Stimulated activated CD8-positive, alpha-beta memory T cell treated with anti-CD3 and anti-CD28 coated beads, Interleukin-4, amount 100 ng/mL, for 1 hour (primary cell): ENCODE measurements at places on chromosomes 16 and 17.

DNA sequence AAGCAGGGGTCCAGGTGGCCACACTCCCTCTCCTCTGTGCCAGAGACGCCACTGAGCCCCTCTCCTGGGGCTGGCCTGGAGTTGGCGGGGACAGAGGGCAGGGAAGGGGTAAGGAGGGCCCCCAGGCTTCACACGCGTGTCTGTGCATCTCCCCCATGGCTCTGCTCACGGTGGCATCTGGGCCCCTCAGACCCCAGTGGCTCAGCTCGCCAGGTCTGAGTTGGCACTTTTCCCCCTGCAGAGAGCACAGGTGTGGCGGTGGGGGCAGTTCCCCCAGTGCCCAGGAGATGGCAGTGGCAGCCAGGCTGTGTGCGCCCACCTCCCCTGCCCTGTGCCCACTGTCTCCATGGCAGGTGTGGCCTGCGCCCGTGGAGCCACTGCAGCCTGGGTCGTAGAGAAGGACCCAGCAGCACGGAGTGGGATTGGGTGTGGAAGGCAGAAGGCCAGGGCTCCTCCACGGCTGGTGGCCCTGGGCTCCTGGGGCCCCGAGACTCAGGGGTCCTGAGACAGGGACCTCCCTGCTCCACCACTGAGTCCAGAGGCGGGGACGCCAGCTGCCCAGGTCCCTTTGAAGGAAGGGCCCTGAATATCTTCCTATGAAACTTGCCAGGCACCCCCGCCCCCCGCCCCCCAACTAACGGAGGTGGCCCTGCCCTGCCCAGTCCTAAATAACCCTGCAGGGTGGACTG, 4.3 kb upstream of the APRT start:
- no peak for DNase-seq

DNA sequence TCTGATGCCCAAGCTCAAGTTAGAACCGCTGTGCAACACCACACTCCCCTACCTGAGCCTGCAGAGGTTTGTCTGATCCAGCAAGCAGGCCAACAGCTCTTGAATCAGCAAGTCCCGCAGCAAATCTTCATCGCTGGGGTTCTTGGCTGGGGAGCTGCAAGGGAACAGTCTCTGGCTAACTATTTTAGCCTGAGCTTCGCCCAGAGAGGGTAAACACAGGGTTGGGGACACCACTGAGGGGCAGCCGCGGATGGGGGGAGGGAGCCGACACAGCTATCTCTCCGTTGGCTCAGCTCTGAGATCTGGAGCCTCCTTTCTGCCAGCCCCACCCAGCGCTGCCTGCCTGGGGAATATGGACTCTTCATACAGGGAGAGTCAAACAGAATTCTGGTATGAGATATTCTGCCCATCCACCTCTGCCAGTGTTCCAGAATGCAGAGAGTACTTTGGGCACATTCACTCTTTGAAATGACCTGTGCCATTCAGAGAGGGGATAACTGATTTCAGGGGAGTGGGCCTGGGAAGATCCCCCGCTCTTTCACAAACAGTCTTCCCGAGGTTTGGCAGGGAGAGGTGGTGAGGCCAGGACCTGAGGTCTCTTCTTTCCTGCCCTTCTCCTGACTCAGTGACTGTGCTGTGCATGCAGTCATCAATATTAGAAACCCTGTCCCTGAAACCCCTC, 7.4 kb downstream of the GIP start:
- DNase-seq: no peak

DNA sequence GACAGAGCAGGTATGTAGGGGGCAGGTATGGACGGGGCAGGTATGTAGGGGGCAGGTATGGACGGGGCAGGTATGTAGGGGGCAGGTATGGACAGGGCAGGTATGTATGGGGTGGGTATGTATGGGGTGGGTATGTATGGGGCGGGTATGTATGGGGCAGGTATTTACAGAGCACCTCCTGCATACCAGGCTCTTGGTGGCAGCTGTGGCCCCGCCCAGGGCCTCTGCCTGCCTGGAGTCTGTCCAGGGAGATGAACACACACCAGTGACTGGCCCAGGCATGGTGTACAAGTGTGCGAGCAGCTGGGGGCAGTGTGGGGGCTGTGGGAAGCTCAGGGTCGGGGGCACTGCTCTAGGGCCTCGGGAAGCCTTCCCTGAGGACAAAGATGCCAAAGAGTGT, 4.4 kb downstream of the RPL3L start:
- no peak for DNase-seq

- DNase-seq: no peak
Observed at GRCh38 chr17:50785946-50786570, 18.7 kb upstream of the ANKRD40CL start.

GRCh38 chr17:19313746-19314651, 48.5 kb downstream of the B9D1 start:
- DNase-seq: no peak

DNA sequence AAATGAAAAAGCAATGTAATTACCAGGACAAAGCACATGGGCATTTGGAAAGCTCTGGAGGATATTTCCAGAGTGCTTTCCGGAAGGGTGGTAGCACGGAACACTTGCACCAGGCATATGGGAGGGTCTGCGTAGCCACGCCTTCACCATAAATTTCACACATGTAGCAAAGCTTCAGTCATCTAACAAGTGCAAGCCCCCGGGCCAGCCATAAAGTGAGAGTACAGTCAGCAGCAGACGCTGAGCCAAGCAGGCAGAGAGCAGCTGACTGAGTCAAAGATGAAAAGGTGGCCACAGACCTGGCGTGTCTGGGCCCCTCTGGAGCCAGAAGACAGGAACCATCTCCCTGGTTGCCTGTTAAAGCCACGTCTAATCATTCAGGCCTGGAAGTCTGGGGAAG, 130.6 kb downstream of the SEC14L1 start:
- no peak for DNase-seq

GRCh38 chr17:81564778-81565177, 12.6 kb upstream of the FAAP100 start:
- no peak for DNase-seq

DNA sequence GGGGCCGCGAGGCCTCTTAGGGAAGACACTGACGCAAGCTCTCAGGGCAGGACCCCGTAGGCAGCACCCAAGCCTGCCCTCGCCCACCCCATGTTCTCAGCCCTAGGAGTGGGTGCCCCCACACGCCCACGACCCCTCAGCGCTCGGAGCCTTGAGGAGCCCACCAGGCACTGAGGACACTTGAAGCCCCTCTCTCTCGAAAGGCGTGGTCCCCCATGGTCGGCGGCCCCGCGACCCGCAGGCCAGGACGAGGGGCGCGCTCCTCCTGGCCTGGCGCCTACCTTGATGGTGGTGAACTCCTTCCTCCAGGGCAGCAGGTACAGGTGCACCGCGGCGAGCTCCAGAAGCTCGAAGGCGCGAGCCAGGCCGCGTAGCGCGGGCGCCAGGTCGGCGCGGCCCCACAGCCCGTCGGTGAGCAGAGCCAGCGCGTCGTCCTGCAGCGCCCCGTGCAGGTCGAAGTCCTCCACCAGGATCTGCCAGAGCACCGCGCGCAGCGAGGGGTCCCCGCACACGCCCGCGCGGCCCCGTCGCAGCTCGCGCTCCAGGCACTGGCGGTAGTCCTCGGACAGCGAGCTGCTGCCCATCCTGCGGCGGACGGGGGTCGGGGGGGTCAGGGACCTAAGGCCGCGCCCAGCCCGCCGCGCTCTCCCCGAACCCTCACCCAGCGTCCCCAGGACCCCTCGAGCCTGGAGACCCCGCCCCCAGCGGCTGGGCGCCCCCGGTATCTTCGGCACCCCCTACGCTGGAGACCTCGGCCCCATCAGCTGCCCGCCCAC, 668 bp downstream of the SPATA2L start:
- DNase-seq: no peak

DNA sequence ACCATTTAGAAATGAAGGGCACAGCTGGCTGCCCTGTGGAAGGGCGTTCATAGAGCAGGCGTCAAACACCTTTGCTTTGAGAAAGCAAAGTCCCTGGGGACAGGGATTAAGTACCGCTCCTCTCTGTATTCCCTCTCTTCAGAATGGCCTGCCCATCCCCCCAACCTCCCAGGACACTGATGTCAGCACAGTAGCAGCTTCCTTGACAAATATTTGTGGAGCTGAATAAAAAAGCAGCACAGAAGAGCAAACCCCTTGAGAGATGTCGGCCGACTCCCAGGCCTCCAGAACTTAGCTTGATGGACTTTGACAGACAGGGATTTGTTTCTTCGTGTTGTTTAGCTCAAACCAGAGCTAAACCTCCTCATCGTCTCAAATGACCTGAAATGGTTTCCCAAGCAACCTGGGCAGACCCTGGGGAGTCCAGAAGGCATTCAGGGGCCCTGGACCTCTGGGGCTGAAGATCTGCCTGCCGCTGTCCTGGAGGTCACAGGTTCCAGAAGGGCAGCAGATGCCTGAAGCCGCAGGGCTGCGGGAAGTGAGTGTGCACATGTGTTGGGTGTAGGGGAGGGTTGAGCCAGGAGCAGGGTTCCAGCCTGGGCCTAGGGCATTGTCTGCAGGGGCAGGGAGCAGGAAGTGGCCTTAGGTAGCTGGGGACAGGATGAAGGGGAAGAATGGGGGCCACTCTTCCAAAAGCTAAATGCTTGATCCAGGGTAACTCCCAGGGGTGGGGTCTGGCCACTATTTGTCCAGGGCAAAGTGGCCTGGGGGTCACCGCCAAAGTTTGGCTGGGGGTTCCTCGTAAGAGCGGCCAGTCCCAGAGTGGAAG, 42.3 kb upstream of the NKD1 start:
- no peak for DNase-seq

DNA sequence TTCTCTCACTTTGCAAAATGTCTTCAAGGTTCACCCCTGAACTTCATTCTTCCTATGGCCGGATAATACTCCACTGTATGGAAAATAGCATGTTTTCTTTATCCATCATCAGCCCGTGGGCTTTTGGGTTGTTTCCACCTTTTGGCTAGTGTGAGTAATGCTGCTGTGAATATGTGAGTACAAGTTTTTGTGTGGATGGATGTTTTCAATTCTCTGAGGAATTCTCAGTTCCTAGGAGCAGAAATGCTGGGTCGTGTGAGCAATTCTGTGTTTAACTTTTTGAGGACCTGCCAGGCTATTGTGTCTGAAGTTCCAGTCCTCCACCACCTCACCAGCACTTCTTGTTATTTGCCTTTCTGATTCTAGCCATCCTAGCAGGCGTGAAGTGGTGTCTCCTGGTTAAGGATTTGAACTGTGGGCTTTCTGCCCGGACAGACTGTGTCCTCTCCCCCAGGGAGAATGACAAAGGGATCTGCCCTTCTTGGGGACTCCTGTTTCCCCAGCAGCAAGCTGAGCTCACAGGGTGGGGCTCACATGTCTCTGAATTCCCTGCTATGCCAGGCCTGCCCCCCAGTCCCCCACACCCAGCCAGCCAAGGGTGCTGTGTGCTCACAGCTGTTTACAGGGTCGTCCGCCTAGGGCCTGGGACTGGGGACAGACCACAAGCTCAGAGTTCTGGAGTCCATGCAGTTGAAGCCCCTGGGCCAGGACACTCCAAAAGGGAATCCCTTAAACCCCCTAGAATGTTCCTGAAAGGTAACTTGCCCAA, 92.2 kb upstream of the CIBAR2 start:
- DNase-seq: no peak

DNA sequence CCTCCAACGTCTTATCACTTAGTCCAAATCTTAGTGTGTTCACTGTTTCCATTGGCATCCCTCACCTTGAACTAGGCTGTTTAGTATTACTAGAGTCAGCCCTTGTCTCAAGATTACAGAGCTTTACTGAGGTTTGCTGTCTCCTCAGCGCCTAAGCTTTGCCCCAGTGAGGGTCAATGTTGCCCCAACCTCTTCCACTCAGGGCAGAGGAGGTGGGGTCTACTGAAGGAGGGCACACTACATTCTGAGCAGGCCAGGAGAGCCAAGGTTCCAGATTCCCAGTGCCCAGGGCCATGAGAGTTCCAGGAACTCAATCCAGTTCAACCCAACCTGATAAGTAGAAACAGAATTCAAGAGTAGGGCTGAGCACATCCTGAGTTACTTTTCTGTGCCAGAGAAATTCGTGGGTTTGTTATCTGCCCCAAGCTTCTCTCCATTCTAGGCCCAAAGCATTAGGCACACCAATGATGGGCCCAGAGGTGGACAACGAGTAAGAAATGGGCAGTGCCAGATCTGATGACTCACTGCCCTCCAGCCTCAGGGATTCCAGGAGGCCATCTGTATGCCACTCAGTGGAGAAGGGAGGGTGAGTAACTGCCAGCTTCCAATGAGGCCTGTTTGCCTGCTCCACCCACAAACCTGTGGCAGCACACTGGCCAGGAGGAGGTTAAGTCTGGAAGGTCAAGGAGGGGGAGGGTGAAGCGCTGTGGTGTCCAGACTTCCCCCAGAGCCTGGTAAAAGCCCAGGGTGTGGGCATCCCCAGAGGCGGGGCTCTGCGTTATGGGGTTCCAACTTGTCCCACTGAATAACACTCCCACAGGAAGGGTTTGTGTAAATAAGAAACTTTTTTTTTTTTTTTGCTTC, 8.2 kb downstream of the TUBG2 start:
- no peak for DNase-seq

GRCh38 chr17:3917391-3917931, 1.2 kb upstream of the P2RX1 start:
- DNase-seq: no peak

DNA sequence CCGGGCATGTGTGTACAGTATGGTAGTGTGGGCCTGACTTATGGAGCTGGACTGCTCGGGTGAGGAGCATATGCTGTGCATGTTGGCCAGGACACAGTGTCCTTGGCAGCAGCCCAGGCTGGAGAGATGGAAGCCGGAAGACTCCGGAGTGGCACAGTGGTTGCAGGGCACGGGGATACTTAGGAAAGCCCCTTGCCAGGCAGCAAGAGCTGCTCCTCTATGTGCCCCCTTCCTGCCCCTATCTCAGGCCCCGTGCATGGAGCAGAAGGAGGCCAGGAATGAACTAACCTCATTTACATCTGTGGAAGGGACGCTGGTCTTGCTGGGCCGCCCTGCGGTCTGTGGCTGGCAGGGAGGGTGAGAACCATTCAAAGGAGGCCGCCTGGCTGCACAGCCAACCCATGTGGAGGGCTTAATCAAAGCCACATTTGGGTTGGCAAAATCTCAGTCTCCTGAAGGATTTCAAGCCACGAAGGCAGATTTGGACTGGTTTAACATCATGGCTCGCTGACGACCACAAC, 32.2 kb upstream of the RCVRN start:
- DNase-seq: no peak

GRCh38 chr17:39934324-39934723, 6.8 kb downstream of the LRRC3C start:
- DNase-seq: no peak

DNA sequence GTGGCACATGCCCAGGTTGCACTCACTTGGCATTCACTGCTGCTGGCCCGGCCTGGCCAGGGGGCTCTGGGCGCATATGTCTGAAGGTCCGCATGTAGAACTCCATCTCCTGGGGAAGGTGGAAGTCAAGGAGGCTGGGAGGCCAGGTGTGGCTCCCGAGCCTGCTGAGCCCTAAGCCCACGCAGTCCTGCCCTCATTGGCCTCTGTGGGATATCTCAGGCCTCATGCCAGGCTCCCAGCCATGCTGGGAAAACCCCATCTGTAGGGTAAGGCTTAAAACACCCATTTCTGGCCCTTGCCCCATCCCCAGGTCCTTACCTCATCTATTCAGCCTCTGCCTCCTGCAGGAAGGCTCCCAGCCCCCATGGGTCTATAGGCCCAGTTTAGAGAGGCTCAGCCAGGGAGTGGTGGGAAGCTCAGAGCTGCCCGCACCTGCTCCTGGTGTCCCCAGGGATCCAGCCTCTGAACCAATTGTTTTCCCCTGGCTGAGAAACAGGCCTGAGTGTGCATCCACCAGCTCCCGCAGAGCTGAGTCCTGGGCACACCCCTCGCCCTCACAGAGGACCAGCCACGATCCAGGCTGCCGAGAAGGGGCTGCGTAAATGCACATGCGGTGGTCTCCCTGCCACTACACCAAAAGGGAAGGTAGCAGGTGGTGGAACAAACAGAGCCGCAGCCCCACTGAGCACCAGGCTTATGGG, 2.3 kb upstream of the TPPP3 start:
- DNase-seq: no peak
